Stimulated activated naive CD4-positive, alpha-beta T cell treated with Interleukin-2 at 50 U/mL for 16 hours (primary cell): ENCODE measurements at places on chromosomes 1 and 21.

DNA sequence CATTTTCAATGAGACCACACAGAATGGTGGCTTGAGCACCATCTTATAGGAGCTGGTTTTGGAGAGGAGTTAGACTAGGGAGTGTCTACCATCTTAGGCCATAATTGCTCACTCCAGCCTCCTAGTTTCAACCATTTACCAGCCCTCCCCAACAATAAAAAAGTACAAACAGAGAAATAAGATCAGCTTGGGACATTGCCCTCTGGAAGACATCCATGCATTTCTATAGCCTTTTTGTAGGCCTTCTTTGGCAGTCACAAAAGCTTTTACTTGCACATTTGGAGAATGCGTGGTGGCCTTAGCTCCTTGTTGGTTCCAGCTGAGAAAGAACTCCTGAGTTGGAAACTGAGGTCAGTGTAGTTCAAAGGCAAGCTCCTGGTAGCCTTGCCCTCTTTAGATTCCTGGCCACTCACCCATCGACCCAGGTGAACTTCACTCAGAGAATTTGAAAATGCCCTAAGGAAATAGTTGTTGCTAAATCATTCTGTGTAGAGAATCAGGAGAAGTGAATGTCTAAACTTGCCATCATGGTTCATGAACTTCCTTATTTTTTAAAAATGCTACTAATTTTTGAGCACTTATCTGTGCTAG, 301.7 kb upstream of the PROX1 start:
- no peak for DNase-seq

DNA sequence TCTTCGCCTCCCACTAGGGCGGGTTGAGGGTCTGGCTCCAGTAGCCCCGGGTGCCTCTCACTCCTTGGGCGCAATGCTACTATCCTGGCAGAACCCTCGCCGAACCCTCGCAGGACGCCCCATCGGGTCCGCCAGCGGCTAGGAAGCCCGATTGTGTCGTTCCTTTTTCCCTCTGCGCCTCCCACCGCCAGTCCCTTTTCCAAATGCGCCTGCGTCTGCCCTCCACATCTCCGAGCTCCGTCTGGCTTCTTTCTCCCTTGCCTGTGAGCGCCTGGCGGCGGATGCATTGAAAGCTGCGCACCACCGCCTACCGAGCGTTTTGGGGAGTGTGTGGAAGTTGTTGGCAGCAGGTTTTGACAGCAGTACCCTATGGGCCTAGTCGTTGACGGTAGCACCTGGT, 1.0 kb upstream of the DIRAS3 start:
- no peak for DNase-seq

GRCh38 chr1:204277563-204278219, 63.9 kb upstream of the GOLT1A start:
- DNase-seq = no peak

DNA sequence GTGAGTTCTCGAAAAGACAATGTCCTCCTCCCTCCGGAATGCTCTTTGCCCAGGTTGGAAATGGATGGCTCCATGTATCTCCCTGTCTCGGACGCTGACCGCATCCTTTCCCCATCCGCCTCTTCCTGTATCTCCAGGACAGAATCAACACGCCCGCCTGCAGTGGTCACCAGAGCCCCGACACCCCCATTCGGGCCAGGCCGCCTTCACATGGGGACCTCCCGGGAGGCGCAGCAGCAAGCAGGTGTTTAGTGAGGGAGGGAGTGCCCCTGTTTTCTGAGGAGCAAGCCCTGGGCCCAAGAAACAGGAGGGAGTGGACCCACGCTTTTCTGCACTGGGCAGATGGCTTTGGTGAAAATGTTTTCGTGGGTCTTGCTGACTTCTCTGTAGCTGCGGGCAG, 83.5 kb upstream of the TTC34 start:
- no peak for DNase-seq

DNA sequence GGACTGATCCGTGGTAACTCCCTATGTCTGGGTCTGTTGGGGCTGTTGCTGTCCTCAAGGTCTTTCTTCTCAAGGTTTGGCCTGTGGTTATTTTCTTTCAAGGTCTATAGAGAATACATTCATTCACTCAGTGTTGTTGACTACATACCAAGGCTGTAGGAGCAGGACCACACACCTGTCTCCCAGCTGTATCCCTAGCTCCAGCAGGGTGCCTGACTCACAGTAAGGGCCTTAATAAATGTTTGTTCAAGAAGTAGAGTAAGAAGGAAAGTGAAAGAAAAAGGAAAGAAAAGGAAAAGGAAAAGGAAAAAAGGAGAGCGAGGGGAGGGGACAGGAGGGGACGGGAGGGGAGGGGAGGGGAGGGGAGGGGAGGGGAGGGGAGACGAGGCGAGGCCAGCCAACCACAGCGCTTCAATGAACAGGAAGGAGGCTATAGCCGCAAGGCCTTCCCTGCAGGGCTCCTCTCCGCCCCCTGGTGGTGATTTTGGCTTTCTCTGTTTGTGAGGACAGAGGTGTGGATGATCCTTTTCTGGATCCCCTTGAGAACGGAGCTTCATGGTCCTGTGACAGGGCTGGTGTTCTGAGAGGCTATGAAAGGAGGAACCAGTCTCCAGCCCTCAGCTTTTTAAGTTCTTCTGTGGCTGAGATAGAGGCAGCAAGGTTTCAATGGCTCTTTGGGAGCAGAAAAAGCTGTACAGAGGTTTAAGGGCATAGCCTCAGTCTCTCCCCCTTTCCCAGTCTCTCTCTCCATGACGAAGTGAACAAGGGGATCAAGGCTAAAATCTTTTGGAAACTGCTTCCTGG, 30.6 kb upstream of the LCE5A start:
- peak; percentile 59 for DNase-seq

- peak; percentile 52 for DNase-seq
Measured at GRCh38 chr1:21956720-21957552, 19.8 kb upstream of the HSPG2 start.

- no peak for DNase-seq
Measured at GRCh38 chr1:110293601-110294104, 45.5 kb upstream of the RBM15 start.

GRCh38 chr21:17536381-17536780, 23.5 kb downstream of the CXADR start:
- no peak for DNase-seq

DNA sequence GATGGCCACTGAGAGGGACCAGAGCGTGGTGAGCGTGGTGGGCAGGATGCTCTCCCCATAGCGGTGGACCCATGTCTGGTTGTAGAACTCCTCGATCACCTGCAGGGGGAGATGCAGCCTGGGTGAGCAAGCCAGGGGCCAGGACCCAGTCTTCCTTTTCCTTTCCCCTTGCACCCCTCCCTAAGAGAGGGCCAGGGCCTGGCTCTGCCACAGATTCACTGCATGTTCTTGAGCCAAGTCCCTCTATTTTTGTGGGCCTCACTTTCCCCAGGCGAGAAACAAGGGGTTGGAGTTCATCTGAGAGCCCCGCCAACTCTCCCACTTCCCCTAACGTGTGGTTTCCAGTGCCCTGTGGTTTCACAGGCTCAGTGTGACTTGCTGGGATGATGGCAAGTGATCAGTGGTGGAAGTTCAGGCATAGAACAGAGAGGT, 27.5 kb downstream of the SLC2A1 start:
- peak; percentile 34 for DNase-seq

DNA sequence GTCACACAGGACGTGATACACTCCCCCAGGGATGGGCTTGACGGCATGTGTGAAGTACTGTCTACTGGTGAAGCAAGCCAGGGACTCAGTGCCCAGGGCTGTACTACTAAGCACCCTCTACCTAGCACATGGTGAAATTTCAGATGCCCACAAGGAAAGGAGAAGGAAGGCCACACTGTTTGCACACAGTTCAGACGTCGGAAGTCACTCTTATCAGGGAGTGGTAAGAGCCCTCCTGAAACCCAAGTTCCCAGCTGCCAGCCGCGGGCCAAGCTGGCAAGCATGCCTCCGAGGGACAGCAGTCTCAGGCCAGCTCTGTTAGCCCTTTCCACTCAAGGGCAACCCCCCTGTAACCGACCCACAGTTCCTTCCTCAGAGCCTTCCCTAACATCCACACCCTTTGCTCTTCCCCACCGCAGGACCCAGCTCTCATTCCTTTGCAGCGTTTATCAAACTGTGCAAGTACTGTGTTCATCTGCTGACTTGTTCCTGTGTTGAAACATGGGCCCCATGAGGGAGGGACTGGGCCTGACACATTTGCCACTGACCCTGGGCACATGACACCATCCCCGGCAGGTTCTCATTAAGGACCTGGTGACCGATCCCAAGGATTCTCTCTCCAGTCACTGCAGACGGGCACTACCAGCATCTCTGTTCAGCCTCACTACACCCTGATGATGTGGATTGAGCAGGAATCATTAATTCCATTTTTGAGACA, 58.5 kb downstream of the SLC66A1 start:
- no peak for DNase-seq

GRCh38 chr1:203172184-203173010, 3.2 kb downstream of the MYBPH start:
- DNase-seq = no peak

- DNase-seq = no peak
Measured at GRCh38 chr1:165501330-165501969, 42.4 kb upstream of the LRRC52 start.

DNA sequence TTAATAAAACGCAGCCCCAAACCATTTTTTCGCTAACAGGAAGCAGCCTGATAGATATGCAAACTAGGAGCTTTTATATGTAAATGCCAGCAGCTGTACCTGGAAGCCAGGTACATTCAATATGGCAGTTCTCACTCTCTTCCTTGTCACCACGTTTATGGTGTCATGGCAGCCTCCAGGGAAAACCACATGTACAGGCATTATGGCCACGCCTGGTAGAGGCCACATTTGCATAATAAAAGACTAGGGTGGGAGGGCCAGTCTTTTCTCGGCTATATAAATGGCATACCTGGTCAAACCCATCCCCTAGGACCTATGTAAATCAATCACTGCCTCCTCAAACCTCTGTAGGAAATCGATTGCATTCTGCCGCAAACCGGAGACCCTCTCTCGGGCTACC, 247.5 kb downstream of the NEGR1 start:
- no peak for DNase-seq

DNA sequence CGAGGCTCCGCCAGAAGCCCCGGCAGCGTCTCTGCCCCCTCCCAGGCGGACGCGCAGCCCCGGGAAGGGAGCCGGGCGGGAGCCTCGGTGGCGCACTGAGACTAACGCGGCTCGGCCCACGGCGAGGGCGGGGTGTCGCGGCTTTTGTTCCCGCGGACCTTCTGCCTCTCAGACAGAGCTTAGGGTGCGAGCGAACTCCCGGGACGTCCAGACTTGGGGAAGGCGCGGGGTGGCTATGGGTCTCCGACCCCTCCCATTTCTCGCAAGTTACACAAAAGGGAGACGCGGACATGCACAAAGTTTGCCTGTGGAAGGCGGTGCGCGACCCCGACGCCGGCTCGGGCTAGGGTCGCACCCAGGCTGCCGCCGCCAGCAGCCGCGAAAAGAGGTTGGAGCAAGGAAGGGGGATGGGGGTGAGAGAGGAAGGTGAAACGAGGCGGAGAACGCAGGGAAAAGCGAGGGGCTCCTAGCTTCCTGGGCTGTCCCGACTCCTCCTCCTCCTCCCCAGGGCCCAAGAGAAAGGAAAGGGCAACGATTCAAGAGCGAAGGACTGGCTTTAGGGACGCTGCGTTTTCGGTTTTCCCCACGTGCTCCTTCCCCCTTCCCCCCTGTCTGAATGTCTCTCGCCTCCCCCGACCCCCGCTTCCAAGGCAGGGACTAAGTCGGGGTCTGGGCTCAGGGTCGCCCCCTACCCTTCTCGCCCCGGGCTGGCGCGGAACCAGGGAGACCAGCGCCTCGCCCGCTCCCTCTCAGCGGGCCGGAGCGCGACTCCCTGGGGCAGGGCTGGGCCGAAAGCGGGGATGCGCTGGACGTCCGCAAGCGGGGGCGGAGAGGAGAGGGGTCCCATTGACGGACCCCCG, 729 bp downstream of the APP start:
- peak; percentile 15 for DNase-seq

GRCh38 chr21:25506261-25506660, 101.0 kb downstream of the MRPL39 start:
- no peak for DNase-seq

DNA sequence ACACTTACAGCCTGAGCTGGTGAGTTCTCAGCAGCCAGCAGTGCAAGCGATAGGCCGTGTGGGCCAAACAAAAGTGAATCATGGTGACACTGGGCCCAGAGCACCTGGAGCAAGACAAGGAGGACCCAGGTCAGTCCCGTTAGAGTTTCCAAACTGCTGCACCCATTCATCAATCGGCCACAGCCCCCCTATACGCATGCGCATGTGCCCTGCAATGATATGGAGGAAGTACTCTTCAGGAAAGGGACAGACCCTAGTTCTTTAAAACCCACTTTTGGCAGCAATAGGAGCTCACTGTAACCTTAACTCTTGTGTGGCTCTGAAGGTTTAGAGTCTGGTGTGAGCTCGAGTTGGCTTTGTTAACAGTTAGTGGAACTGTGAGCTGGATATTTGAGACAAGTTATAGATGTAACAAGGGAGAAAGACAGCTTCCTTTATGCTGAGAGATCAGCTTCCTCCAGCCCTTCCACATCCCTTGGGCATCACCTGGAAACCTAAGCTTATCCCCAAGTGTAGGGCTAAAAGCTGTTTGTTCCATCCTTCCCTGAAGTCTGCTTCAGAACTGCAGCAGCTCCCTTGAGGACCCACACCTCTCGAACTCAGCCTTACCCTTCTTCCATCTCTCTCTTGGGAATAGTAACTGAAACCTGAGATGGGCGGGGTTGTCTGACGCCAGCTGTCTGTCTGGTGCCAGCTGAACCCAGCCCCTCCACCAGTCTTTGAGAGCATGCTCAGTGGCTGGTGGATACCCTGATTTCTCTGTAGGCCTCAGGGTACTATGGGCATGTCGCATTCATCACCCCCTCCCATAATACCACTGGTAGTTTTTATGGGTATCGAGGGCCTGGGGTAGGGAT, 17.7 kb downstream of the NMNAT1 start:
- DNase-seq = no peak

GRCh38 chr1:4984841-4985240, 330.4 kb downstream of the AJAP1 start:
- no peak for DNase-seq

DNA sequence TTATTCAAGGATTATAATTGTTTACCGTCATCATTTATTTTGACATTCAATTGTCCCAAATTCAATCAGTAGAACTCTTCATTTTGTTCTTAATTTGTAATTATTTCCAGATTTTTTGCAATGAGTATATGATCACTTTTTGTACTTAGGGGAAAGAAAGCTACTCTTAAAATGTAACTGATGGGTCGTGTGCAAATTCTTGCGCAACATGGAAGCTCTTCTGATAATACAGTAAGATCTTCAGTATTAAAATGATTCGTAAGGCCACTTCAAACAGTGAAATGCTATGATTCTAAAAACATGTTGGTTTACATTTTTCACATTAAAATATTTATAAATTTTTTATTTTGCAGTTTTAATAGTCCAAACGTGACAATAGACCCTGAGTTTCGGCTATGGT, 63.4 kb downstream of the LBR start:
- DNase-seq = no peak

DNA sequence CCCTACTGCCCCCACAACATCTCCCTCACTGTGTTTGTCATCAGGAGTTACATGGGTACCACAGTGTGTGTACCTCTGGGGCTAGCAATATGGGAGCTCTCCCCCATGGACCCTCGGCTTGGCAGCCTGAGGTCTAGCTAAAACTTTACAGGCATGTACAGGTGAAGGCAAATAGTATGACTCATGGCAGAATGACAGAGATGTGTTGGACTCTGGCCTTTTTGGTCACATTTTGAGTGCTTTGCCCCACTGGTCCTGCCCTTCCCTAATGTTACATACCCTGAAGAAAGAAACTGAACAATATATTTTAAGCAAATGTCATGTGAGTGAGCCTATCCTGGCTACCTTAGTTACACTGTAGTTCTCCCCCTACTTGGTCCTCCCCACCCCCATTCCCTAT, 124.0 kb downstream of the NGF start:
- no peak for DNase-seq

- DNase-seq = no peak
Measured at GRCh38 chr1:19450811-19451515, 34.4 kb downstream of the CAPZB start.
